Activated CD4-positive, alpha-beta T cell treated with anti-CD3 and anti-CD28 coated beads, Interleukin-2, amount 10 ng/mL, durations not matched to agents 7 days and 5 days (primary cell): ENCODE measurements at places on chromosomes 2 and 18.

GRCh38 chr18:58132595-58133261 is 88.7 kb downstream of the NEDD4L start:
- DNase-seq: no peak

DNA sequence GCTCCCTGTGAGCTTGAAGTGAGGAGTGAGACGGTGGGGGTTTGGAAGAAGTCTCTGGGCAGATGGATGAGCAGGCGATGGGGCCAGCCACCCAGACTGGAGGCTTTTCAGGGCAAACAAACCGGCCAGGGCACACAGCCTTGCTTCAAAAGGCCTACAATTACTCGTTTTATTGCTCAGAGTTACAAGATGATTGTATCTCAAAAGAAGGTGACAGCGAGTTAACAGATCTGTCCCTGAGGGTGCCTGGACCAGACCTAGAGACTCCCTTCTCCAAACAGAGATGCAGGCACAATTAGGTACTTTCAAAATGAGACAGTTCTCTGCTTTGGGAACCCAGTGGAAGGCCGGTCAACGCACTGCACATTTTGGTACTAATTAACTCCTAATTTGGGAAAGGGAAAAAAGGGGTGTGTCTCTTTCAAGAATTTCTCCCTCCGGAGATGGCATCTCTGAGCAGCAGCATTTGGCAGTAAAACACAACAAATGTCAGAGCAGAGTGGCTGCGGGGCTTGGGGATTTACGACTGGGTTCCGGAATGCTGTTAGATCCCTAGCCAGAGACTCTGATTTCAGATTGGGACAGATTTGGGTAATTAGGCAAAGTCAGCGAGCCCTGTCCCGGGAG is 226.7 kb downstream of the TTC32 start:
- no peak for DNase-seq

GRCh38 chr2:126784621-126785020 is 114.1 kb upstream of the TEX51 start:
- no peak for DNase-seq

GRCh38 chr18:78622907-78623541 is 356.6 kb upstream of the SALL3 start:
- DNase-seq: no peak

- peak; percentile 52 for DNase-seq
These were observed 49.9 kb upstream of the EML6 start for GRCh38 chr2:54673501-54673998.

DNA sequence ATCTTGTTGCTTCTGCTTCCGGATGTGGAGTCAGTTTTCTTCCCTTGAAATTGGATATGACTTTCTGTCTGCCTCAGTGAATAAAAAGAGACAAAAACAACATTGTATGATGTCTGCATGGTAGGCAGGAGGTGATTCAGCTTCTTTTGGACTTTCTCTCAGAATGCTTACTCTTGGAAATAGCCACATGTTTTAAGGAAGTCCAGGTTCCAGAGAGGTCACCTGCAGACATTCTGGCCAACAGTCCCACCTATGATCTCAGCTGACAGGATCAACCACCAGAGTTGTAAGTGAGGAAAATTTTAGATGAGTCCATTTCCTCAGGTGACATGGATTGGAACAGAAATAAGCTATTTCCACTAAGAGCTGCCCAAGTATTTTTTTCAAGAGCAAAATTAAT is 508.7 kb upstream of the FAM98A start:
- DNase-seq: no peak

DNA sequence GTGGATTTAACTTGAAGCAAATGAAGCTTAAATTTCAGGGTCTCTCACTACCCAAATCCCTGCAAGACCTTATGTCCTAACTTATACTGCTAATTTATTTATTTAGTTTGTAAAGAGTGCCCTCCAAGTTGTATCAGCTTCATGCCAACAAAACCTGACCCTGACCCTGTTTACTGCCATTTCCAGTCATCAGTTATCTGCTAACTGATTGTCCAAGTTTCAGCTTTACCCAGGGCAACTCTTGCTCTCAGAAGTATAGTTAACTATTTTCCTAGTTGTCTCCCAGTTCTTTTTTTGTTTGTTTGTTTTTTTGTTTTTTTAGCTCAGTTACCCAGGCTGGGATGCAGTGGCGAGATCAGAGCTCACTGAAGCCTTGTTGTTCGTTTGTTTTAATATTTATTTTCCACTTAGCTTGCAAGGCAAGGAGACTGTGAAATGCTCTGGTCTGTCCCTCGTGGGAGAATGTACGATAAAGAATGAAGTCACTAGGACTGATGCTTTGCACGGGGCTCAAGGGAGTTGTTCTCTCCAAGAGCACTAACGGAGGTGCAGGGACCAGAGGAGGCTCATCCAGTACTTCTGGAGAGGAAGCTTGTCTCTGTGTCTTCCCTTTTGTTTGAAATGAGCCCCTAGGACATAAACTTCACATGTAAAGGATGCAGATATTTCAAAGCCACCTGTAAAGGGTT is 35.3 kb downstream of the MYOM1 start:
- no peak for DNase-seq

- DNase-seq: no peak
These were observed 76.5 kb downstream of the C1D start for GRCh38 chr2:67986258-67986657.

DNA sequence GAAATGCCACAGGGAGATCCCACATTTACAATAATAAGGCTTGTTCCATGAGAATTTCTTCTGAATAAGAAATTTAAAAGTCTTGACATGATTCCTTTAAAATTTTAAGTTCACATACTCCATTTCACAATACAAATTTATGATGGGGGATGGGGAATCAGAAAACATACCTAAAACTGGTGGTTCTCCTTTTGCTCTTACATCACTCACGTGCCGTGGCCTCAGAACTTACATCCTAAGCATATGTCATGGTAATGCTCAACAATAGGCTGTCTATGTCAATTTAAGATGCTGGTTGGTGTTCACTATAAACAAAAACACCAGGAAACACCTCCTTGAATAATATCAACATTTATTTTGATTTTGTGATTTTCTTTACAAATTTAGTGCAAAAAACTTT is 12.8 kb downstream of the UPP2 start:
- no peak for DNase-seq

DNA sequence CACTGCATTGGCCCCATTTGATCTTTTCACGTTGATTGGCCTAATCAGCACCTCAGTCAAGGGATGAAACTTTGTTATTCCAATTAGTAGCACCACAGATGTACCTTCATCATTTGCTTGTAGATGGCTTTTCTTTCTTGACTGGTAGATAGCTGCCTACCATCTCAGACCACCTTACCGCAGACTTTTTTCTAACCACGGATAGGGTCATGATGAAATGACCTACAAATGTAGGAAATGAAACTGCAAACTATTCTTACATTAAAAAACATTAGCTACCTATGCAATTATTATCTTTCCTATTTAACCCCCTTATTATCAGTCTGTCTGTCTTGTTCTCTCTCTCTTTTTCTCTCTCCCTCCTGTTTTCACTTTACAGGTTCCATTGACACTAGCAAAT is 22.4 kb upstream of the SLC25A52 start:
- no peak for DNase-seq

DNA sequence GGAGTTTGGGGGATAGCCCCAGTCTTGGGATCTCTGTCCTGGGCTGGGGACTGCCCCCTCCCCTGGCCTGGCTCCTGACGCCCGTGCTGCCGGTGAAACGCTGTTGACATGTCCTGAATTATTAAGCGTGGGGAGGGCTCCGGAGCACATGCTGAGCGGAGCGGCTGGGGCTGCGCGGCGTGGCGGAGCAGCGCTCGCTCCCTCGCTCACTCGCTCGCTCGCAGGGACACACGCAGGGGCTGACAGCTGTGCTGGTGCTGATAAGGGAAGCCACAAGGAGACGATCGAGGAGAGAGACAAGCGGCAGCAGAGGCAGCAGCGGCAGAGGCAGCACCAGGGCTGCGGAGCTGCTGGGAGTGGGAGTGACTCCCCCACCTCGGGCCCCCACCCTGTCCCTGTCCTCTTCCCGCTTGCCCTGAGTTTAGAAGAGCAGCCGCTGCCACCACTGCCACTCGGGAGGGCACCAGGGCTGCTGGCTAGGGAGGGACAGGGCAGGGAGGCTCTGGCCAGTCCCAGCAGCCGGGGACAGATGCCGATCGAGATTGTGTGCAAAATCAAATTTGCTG is at the start of gene ASIC4:
Gene ASIC4, plus strand, starts transcription at position 287 of the 566 bp plus-strand sequence. Its CDS starts 243 bp downstream, at position 530.
- no peak for DNase-seq

DNA sequence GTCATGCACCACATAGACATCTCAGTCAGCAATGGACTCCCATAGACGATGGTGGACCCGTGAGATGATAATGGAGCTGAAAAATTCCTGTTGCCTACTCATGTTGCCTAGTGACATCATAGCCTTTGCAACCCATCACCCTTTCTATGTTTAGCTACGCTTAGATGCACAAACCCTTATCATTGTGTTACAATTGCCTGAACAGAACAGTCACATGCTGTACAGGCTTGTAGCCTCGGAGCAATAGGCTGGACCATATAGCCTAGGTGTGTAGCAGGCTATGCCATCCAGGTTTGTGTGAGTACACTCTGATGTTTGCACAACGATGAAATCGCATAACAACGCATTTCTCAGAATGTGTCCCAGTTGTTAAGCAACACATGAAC is 221.6 kb downstream of the ALPK2 start:
- no peak for DNase-seq

GRCh38 chr2:170714381-170715061 is 616 bp upstream of the SP5 start:
- DNase-seq: peak; percentile 9

GRCh38 chr2:52210611-52211010 is 1178.7 kb upstream of the NRXN1 start:
- DNase-seq: no peak

- DNase-seq: no peak
These were observed 255.1 kb downstream of the METTL4 start for GRCh38 chr18:2316082-2316750.

DNA sequence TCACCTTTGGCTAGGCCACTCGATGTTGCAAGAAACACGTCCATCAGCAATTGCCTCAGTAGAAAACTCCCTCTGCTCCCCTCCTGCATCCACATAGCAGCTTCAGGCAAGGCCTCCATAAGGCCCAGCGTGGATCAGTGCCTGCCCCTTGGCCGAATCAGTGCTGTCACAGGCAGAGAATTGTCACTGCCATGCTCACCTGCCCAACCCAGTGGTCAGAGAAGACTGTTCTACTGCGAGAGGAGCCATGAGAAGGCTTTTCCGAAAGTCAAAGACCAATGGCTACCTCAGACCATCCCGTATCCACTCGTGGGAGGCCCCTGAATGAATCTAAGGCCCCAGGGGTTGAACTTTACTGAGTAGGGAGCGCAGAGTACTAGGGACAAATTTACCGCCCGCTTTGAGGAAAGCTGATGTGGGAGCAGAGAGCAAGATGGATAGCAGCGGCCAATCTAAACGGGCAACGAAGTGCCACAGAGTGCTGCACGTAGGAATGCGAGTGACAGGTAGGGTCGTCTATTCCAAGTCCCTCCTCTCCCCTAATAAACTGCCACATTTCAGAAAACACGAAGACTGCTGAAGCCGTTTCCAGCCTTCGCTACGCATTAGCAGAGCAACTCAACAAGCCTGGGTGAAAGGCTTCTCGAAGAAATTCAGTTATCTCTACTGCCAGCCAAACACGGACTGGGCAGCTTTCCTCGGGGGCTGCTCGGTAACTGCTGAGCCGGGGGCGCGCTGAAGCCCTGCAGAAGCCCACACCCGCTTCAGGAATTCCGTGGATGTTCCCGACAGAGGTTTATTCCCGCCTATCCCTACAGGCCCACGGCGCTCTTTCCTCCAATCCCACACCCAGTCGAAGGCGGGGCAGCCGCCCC is 968 bp upstream of the RALBP1 start:
- peak; percentile 11 for DNase-seq

- DNase-seq: no peak
These were observed 13.7 kb upstream of the NEU4 start for GRCh38 chr2:241795021-241795999.

- DNase-seq: peak; percentile 96
These were observed 111.7 kb downstream of the ANKRD44 start for GRCh38 chr2:197198890-197199289.

GRCh38 chr2:60472663-60473289 is 80.7 kb downstream of the BCL11A start:
- DNase-seq: no peak

DNA sequence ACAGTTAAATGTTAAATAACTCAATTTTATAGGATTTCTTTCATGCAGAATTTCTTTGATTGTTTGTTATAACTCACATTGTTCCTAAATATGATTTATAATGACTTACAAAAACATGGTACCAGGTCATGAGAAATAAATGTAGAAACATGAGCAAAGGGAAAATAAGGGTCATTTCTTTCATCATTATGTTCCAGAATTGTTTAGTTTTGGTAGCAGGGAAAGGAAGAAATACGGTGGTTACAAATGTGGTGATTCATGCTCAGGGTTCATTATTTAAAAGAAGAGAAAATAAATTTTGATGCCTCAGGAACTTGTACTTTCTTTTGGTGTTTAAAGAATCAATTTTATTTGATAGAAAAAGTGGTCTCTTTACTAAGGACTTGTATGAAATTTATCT is 4.4 kb downstream of the LYPD6B start:
- no peak for DNase-seq

DNA sequence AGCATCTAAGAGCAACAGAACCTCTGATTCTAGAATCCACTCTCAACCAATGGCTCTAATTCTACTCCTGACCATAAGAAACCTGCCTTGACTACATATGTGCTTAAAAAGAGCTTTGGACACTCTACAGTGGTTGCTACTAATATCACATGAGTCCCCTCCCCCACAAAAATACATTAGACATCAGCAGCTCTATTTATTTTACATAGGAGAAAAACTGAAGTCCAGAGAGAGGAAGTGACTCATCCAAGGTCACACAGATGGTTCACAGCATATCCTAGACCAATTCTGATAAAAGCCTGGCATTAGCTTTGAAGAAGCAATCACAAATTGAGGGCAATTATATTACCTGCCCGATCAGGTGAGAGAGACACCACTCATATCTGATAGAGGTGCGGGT is 49.8 kb downstream of the ALK start:
- no peak for DNase-seq

GRCh38 chr2:28828382-28828781 is 17.7 kb downstream of the SPDYA start:
- no peak for DNase-seq
